Daoy (cell line): ENCODE measurements at places on chromosomes 16 and 17. TPM values are rescaled to one million over a fixed set of nuclear protein-coding genes. Genes with fewer than 3 reads are reported as not detected.

DNA sequence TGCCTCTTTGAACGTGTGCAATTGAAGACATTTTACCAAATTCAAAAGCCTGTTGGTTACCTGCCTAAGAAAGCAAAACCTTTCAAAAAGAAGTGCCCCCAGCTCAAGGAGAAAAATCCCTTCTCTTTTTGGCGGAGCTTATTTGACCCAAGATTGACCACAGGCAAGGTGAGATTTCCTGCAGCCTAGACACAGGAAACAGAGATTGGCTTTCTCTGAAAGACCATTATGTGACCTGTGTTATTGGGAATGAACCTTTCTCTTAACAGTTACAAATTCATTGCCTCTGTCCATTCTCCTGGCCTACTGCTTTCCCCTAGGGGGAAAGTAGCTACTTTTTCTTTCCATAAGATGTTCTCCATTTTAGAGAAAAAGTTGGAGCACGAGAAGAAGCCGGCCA is 42.1 kb upstream of the MAF start:
- no peak for DNase-seq

DNA sequence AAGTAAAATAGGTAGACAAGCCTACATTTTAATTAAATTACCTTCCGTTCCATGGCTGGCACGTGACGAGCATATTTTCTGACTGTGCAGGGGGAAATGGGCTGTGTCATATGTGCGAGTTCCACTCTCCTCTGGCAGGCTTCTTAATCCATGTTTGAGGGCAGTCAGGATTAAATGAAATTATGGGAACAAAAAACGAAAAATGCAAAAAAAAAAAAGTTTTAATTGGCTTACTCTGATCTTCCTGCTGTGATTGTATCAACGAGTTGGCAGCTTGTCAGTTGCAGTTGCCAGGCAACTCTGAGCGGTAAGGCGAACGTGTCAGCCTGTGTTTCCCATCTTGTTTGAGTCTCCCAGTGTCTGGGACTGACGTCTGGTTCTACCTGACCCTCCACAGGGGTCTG is 302.9 kb upstream of the XYLT1 start:
- DNase-seq = no peak

- DNase-seq = no peak
Observed at GRCh38 chr17:6437466-6437865, 2.5 kb upstream of the AIPL1 start.

DNA sequence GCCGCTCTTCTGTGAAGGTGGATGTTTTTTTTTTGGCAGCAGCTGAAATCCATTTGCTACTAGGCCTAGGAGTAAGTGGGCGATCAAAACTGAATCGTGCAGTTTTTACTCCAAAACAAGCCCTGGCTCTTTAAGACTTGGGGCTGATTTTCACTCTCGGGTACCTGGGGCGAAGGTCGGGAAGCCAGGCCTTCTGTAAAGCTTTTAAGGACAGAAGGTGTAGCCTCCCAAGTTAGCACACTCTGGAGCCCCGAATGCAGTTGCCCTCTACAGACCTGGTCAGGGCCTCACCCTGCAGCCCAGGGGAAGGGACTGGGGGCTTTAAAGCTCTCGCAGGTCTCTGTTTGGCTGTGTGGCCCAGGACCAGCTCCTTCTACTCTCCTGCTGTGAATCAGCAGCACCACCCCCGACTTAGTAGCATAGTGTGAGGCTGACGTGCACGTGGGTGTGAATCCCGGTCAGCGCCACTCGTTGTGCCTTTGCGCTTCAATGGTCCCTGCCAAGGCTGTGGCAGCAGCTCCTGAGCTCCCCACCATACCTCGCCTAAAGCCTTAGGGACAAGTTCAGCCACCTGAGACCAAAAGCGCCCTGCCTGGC is 49.9 kb downstream of the TMEM235 start:
- DNase-seq = no peak

DNA sequence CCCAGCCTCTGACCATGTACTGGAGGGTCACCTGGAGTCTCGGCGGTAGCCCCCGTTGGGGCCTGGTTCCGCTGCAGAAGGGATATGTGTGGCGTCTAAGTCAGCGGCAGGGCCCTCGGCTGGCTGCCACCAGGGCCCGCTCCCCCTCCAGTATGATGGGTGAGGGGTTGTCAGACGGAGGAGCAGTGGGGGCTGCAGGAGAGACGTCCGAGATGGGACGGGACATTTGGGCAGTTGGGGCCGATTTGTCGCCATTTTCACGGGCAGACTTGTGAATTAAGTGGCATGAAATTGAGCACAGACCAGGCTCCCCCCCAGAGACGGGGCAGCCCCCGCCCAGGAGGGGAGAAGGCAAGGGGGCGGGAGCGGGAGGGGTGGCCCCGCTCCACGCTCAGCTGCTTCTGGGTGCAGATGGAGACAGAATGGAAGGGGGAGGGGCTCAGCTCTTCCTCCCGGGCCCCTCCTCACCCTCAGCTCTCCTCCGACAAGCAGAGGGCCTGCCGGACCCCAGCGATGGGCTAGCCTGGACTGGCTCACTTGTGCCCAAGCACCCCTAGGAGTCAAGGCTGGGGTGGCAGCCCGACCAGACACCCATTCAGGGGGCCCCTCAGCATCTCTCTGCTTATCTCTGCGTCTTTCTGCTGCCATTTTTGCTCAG is 52.7 kb upstream of the LHX1 start:
- no peak for DNase-seq

MLLT6 gene
- total RNA-seq = 12.4 and 12.9 TPM in 2 replicates

IL17C gene
- total RNA-seq = not detected in 2 replicates
